ENCODE measurements at places on chromosomes 13 and 19.

- no peak for DNase-seq
Measured at GRCh38 chr13:80069374-80069773, 271.6 kb downstream of the SPRY2 start.

- DNase-seq = no peak
Measured at GRCh38 chr19:2983351-2984214, 6.2 kb downstream of the TLE6 start.

DNA sequence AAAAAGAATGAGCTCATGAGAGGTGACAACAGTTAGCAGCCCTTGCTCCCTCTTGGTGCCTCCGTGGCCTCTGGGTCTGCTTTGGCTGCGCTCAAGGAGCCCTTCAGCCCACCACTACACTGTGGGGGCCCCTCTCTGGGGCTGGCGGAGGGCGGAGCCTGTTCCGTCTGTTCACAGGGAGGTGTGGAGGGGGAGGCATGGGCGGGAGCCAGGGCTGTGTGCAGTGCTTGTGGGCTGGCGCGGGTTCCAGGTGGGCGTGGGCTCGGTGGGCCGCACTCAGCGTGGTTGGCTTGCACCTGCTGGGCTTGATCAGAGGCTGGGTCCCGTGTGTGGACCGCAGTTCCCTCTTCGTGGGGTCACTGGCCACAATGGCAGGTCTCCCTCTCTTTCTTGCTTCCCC is 953.4 kb upstream of the PRR20A start:
- DNase-seq = no peak

DNA sequence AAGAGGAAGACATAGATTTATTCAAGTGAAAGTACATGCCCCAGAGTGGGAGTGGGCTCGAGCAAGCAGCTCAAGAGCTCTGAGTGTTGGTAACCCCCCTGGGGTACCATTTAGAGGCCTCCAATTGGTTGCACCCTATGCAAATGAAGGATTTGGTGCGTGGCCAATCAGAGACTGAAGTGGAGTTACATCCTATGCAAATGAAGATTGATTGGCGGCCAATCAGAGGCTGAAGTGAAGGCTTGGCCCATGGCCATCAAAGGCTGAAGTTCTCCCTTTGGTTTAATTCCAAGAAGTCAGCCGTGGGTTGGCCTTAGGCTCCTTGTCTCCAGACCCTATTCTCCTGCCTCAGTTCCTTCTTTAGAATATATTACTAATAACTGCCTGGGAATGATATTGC is 12.9 kb upstream of the IGFL1 start:
- DNase-seq = no peak

- DNase-seq = no peak
Measured at GRCh38 chr13:79637133-79637763, 156.3 kb downstream of the NDFIP2 start.

GRCh38 chr13:114002771-114003321 is 29.0 kb upstream of the C13orf46 start:
- DNase-seq = no peak

All from GM19239 (cell line).